Activated naive CD4-positive, alpha-beta T cell treated with anti-CD3 and anti-CD28 coated beads, Interleukin-2, amount 10 ng/mL, durations not matched to agents 5 hours and 36 hours (primary cell): ENCODE measurements at places on chromosomes 12 and 14. TPM values are rescaled to one million over a fixed set of nuclear protein-coding genes. Genes with fewer than 3 reads are reported as not detected.

Gene OASL
- total RNA-seq: 7.3 TPM

Gene ANO4
- not detected for total RNA-seq

Gene GNB3
- 0.45 TPM for total RNA-seq

Gene RNASE1
- not detected for total RNA-seq

Gene RTL1
- total RNA-seq: not detected

Gene PIWIL1
- total RNA-seq: not detected

Gene MYF6
- not detected for total RNA-seq

Gene KIF26A
- 0.53 TPM for total RNA-seq

Gene IL22
- not detected for total RNA-seq

Gene NKX2-1
- not detected for total RNA-seq

Gene RAB3IP
- 21.0 TPM for total RNA-seq
